WERI-Rb-1 (cell line): ENCODE measurements at places on chromosomes 2 and 18.

GRCh38 chr18:2916184-2916583 is 69.4 kb downstream of the EMILIN2 start:
- no peak for DNase-seq

GRCh38 chr2:19356545-19357401 is 1.6 kb downstream of the OSR1 start:
- DNase-seq: no peak

DNA sequence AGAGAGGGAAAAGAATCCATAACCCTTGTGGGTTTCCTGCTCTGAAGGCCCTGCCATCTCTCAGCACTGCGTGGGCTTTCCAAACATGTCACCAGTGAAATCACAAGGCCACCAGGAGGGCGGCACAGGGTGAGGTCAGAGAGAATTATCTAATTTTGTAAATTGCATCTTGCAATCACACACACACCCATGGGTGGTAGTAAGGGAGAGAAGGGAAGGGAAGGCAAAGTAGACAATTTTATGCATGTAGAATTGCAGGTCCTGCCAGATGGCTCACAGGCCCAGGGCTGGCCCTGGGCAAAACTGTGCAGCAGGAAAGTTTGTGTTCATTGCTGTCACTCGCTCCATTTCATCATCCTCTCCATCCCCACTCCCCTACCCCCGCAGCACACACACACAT is 21.0 kb upstream of the ZBTB7C start:
- DNase-seq: no peak

DNA sequence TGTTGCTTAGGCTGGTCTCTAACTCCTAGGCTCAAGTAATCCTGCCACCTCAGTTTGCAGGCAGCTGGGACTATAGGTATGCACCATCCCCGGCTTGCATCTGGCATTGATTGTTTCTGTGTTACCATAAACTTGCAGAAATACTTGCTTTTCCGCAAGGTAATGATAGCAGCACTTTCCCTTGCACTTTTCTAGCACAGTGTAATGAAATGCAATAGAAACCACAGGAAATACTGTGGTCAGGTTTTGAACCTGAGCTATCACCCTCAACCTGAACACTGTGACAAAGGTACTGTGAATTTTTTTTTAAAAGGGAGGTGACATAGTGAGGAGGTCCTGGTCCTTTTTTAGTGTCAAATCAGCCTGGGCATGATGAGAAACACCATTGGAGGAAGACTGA is 38.3 kb downstream of the DHRS9 start:
- DNase-seq: no peak

DNA sequence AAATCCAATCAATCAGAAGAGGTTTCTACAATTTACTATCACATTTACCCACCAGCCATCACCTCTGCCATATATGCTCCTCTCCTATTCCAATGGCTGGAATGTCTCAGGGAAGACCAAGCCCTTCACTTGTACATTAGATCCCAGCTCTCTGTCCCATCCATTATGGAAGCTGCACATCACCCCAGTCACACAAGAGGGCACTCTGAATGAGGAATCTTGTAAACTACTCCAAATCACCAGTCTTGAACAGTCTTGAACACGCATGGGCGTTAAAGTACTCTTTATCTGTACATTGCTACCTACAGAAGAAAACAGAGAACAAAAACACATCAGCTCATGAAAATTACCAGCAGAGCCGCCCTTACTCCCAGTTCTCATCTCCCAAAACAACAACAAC is 38.7 kb downstream of the ZC3H8 start:
- no peak for DNase-seq

GRCh38 chr18:58975781-58976180 is 111.1 kb downstream of the ZNF532 start:
- DNase-seq: no peak

- no peak for DNase-seq
These were observed 110.2 kb downstream of the TDRD15 start for GRCh38 chr2:21234001-21234400.

DNA sequence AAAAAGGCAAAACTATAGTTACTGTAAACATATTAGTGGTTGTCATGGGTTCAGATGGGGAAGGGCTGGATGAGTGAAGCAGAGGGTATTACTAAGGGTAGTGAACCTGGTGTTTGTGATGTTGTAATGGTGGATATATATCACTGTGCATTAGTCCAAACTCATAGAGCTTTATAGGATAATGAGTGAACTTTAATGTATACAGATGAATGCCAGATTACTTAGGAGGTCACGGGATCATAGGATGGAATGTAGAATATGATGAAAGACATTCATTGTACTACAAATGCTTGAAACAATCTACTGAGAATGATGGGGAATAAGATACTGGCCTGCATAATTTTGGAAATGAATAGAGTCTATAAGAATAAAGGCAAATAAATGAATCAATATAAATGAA is 226.7 kb upstream of the ZNF804A start:
- no peak for DNase-seq
